Chondrocyte (in vitro differentiated cells): ENCODE measurements at places on chromosomes 4 and X.
A peak's percentile ranks its signal among the peaks of the same experiment; 100 is the strongest.

GRCh38 chrX:13691841-13692371 lies 3.0 kb downstream of the RAB9A start:
- no peak for DNase-seq

DNA sequence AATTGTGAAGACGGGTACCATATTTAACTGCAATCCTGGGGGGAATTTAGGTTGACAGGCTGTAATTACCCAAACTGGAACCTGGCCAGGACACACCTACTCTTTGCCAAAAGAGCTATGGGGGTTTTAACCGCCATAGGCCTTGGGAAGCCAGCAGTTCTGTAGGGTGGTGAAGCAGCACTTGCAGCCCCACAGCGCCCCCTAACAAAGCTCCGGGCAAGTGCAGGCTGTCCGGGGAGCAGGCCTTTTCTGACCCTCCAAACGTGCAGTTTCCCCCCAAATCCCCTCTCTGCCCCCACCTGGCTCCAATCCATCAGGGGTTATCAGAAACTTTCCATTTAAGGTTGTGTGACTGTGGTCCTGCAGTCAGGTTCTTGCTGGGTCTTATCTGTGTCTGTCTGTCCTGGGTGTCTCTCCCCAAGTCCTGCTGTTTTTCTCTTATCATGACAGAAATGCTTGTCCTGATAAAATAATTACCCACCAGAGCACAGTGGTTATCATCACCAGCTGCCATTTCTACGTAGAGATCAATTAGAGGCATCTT lies 350.9 kb downstream of the MID1IP1 start:
- no peak for DNase-seq

- peak; percentile 72 for DNase-seq
Observed at GRCh38 chrX:47174846-47175587, 18.6 kb upstream of the UBA1 start.

DNA sequence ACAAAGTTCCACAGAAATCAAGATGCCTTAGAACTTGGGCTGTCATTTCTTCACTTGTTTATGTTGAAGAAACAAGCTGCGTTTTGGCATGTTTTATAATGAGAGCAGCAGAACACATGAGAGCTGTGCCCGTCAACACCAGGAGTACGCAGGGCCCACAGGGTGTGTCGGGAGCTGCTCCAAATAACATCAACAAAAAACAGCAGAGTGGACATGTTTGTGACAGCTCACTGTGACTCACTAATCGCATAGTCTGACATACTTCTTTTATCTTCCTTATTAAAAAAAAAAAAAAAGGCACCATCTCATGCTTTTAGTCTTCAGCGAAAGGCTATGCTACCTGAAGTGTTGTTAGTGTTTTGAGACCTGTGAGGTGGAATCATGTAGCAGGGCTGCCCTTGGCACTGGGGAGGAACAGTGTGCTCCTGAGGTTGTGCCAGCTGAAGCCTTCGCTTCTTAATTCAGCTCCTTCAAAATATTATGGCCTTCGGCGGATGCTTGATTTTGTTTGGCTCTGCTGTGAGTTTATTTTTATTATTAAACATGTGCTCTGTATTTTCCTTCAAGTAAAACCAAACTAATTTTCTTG lies 32.8 kb downstream of the FHDC1 start:
- DNase-seq: no peak

- no peak for DNase-seq
Observed at GRCh38 chr4:84957514-84958420, 8.7 kb downstream of the WDFY3 start.

- DNase-seq: peak; percentile 66
Observed at GRCh38 chrX:150357790-150358189, 5.3 kb upstream of the MAMLD1 start.

DNA sequence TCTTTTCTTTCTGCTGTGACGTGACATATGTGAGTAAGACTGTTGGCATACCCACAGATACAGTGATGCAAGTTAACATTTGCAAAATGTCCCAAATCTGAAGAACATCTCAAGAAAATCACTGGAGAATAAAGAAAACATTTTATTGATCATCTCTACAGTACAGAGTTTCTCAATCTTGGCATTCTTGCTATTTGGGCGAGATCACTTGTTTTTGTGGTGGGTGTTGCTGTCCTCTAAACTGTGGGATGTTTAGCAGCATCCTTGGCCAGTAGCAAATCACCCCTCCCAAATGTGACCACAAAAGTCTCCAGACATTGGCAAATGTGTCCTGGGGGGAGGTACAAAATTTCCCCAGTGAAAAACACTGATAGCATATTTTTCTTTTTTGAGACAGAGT lies 28.8 kb downstream of the AMELX start:
- DNase-seq: no peak

DNA sequence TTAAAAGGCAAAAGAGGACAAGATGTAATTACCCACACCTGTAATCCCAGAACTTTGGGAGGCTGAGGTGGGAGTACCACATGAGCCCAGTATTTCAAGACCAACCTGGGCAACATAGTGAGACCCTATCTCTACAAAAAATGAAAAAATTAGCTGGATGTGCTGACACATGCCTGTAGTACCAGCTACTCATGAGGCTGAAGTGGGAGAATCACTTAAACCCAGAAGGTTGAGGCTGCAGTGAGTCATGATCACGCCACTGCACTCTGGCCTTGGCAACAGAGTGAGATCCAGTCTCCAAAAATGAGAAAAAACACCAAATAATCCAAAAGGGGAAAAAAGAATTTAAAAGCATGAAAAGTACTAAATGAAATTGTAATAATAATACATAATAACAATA lies 30.8 kb downstream of the NR0B1 start:
- DNase-seq: no peak

- no peak for DNase-seq
Observed at GRCh38 chr4:180314972-180315371, 1928.2 kb upstream of the TENM3 start.

GRCh38 chr4:138090150-138090917 lies 151.8 kb downstream of the SLC7A11 start:
- DNase-seq: no peak

GRCh38 chrX:133661962-133662839 lies 246.9 kb upstream of the GPC4 start:
- no peak for DNase-seq

GRCh38 chr4:185839194-185839712 lies 27.3 kb upstream of the SORBS2 start:
- no peak for DNase-seq

GRCh38 chr4:158444621-158445020 lies 77.1 kb upstream of the RXFP1 start:
- no peak for DNase-seq

DNA sequence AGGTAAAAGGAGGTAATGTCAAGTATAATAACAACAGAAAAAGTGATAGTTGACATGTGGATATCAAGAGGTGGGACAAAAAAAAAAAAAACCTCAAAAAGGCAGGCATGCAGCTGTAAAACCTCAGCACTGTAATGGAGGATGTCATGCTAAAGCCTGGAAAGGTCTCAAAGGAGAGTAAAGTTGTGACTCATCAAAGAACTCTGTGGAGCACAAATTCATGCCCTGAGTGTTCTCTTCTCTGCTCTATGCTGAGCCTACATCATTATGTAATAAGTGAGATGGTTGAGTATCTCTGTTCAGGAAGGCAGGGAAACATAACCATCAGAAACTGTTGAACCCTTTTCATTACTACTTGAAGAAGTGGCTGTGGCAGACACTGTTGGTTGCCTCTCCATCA lies 597.8 kb downstream of the BCOR start:
- DNase-seq: no peak

GRCh38 chr4:127881563-127881864 lies 821 bp downstream of the PLK4 start:
- DNase-seq: no peak

DNA sequence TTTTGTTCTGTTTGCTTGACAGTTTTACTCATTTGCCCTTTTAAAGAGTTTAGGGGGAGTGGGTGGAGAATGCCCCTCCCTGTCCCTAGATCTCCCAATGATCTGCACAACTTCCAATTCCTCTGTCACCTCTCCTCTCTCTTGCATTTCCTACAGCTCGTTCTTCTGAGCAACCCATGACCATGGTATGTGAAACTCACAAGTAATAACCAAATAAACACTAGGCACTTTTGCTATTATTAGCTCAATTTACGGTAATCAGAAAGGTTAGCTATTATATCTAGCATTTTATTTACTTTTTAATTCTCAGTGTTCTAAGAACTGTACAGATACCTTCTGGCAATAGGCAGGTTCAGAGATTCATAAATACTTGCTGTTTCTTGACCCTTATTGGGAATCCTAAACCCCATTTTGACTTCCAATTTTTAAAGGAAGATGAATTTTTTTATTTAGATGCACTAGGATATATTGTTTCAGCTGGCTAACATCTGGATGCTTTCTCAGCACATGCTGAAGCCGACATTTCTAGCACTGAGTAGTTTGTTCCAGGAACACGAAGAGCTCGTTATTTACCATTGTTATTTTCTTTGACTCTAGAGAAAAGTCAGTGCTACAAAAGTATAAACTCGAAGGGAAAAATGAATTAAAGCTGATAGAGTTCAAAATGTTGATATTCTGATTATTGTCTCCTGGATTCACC lies 194.7 kb upstream of the TLL1 start:
- no peak for DNase-seq

DNA sequence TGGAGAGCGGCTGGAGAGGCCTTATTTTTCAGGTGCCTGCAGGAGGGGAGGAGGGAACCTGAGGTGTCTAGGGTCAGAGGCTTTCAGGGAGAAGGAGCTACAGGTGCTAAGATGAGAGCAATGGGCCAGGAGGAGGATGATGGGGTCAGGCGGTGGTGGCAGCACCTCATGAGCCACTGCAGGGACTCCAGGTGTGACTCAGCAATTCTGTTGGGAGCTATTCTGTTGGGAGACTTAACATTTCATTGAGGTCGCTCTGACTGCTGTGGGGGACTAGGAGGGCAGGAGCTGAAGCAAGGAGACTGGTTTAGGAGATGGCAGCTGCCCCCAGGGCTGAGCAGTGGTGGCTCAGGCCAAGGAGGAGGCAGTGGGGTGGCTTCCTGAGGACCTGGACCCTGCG lies 65.0 kb downstream of the CLDN34 start:
- DNase-seq: no peak

DNA sequence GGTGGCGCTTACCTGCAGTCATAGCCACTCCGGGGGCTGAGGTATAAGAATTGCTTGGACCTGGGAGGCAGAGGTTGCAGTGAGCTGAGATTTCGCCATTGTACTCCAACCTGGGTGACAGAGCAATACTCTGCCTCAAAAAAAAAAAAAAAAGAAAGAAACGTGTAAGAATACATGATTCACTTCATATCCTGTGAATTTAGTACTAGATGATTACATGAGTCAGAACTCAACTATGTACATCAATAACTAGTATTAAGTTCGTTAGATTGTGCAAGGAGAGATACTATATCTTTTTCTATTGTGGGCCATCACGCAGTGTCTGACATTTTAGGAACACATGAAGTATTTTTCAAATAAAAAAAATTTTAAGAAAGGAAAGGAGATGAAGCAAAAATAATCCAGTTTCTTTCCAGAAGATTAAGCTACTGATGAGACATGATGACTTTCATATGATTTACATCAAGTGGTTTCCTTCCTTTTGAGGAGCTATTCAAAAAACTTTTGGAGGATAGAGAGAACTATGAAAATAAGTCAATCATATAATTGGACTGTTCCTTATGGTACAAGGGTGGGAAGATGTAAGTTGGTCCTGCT lies 64.7 kb upstream of the EXOC1L start:
- no peak for DNase-seq

- DNase-seq: no peak
Observed at GRCh38 chr4:54384563-54384962, 155.5 kb downstream of the PDGFRA start.

- no peak for DNase-seq
Observed at GRCh38 chrX:46686003-46686645, 72.8 kb downstream of the SLC9A7 start.

- DNase-seq: no peak
Observed at GRCh38 chrX:3581609-3582108, 131.8 kb downstream of the PRKX start.

- DNase-seq: no peak
Observed at GRCh38 chrX:93538575-93538974, 134.8 kb downstream of the NAP1L3 start.

DNA sequence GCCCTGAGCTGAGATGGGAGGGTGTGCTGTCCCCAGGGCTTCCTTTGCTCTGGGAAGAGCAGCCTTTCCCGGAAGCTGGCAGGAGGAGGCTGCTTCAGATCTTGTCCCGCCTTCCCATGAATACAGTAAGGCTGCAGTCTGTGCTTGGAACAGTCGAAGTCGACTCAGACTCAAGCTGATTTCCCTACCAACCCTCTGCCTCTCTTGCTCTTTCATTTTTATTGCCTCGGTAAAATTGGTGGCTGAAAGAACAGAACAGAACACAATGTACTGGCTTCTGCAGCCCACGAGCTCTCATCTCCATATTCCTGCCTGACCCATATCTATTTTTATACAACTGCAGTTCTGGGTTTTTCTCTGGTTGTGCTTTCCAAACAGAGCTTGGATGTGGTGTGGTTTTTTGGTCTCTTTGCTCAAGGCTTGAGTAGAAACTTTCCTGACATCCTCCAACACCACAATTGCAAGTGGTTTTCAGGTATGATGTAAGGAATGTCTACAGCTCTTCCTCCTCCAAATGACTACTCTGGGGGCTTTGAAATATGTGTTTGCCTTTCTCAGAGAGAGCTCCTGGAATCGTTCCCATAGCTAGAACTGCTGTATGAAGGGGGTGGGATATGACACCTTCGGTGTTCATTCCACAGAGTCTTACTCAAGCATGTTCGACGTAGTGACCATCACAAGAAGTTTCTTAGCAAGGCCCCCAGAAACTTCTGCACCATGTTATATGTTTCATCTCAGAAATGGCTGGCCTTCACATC lies 61.3 kb downstream of the ENPP6 start:
- no peak for DNase-seq

GRCh38 chr4:102529977-102530376 lies 28.8 kb downstream of the NFKB1 start:
- no peak for DNase-seq

DNA sequence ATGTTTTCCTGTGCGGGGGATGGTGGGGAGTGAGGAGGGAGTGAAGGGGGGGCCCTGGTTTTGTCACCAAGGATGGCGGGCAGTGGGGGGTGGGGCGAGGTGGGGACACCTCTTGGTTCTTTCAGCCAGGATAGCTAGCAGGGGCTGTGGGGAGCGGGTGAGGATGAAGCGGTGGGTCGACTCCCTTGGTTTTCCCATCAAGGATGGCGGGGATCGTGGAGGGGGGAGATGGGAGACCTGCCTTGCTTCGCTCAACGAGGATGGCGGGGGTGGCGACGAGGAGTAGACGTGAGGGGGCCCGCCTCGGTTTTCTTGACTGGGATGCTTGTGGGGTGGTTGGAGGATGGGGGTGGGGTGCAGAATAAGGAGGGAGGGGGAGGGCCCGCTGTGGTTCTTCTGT lies 643 bp downstream of the FHL1 start:
- no peak for DNase-seq

- no peak for DNase-seq
Observed at GRCh38 chr4:145203410-145203809, 23.0 kb upstream of the OTUD4 start.

DNA sequence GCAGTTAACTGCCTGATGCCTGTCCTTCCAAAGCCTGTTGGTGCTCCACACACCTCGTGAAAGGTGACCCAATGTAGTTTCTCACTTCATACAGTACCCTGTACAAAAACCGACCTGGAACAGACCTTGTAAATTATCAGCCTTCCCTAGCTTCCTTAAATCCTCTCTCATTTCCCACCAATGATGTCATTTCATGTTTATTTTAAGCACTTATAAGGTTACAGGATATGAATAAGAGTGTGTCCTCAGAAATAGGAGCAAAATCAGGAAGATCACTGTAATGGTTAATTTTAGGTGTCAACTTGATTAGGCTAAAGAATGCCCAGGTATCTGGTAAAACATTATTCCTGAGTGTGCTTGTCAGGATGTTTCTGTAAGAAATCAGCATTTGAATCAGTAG lies 44.7 kb downstream of the TMEM150C start:
- DNase-seq: no peak

GRCh38 chr4:680551-680927 lies 6.2 kb downstream of the MYL5 start:
- no peak for DNase-seq
